Right lobe of liver (tissue), 6 donors: ENCODE measurements at places on chromosomes 4 and X.

- peak; percentile 57 for DNase-seq
These were observed 24.0 kb downstream of the HAND2 start for GRCh38 chr4:173505924-173506518.

DNA sequence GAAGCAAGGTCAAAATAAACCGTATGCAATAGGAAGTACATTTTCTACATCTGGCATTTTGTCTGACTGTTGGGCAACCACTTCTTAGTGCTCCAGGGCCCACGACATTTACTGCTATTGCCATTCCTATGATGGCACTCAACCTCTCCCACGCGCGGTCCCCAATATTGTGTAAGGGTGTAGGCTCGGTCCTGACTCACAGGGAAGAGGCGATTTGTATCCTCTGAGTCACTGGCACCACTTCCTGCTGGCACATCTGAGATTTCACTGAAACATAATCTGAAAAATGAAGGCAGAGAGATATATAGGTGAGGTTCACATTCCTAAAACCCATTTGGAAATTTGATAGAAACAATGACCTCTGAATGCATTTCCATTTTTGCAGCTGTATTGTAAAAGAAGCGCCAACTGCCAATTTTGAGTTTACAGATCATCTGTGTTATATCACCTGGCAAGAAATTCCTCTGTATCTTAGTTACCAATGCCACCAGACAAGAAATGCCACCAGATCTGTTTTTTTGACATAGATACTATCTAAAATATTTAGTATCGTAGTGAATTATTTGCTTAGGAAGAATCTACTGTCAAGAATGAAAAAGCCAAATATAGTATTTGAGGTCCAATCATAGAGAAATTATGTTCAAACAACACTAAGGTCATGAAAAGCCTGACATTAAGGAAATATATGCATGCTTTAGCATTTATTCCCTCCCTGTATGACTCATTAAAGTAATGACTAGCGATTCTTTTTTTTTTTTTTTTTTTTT is 9.8 kb downstream of the EREG start:
- no peak for DNase-seq

DNA sequence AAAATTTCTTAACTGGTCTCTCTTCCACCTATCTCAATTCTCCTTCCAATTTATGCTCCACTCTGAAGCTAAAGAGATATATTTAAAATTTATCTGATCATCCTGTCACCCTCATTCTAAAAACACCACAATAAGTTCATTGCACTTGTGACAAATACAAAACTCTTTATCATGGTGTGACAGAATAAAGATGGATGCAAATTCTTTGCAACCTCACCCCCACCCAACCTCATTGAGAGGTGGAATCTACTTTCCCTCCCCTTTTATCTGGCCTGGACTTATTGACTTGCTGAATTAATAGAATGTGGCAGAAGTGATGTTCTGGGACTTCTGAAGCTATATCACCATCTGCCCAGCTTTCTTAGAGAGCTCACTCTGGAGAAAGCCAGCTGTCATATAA is 46.5 kb downstream of the IDS start:
- DNase-seq = no peak

DNA sequence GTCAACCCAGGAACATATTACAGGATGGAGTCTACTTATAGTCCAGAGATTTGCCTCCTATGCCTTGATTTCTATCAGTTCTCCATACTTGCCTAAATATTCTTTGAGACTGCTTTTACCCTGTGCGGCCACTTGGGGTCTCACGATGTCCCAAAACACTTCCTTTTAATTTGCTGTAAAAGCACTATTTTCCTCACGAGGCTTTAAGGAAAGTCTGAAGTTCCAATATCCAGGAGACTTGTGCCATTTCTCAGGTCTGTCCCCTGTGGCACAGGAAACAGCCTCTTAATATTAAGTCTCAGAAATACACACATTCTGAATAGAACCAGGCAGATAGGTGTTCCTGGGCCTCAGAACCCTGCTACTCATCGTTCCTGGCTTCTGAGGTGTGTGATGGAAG is 142.9 kb downstream of the TMEM164 start:
- no peak for DNase-seq

- no peak for DNase-seq
These were observed 10.6 kb downstream of the PBDC1 start for GRCh38 chrX:76183289-76184049.

DNA sequence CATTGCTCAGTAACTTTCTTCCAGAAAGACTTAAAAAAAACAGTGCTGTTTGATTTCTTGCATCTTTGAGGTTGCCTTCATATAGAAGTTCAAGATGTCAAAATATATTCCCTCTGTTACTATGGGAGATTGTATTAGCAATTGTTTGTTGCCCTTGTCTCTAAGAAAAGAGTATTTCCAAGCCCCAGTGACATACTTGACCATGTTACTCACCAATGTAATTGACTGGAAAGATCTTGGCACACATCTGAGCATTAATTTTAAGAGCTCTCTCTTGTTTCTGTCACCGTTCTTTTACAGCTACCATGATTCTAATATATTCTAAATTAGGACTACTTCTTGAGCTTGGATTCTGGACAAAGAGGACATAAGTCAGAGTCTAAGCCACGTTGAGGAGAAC is 902.7 kb upstream of the EPHA5 start:
- no peak for DNase-seq

DNA sequence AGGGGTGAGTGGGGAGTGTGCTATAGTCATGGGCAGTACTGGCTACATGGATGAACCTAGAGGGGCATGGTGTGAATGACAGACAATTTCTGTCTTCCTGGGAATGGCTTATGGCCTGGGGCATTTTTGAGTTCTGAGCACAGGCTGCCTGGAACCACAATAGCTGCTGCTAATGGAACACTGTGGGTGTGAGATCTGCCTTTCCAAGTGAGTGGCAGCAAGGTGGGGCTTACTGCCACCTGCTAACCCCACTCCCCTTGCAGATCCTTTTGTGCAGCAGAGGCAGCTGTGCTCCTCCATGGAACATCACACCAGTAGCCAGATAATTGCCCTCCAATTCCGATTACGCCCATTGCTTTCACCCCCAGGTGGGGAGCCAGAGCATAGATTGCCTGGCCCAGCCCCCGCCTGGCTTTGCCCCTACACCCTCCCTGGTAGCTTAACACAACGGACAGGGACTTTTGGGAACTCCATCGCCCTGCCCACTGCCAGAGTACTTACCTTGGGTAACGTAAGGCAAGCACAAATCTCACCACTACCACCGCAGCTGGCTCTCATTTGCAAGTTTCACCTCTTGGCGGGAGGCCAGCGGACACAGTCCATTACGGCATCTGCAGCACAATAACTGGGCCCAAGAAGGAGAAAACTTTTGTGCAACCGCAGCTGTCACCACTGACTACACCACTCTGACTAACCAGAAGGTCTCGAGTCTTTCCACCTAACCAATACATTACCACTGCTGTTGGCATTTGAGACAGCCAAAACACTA is 421.2 kb upstream of the NWD2 start:
- no peak for DNase-seq

GRCh38 chr4:45518832-45519231 is 605.0 kb downstream of the GABRG1 start:
- DNase-seq = no peak

GRCh38 chrX:1593286-1594271 is 2.2 kb downstream of the AKAP17A start:
- DNase-seq = peak; percentile 56

DNA sequence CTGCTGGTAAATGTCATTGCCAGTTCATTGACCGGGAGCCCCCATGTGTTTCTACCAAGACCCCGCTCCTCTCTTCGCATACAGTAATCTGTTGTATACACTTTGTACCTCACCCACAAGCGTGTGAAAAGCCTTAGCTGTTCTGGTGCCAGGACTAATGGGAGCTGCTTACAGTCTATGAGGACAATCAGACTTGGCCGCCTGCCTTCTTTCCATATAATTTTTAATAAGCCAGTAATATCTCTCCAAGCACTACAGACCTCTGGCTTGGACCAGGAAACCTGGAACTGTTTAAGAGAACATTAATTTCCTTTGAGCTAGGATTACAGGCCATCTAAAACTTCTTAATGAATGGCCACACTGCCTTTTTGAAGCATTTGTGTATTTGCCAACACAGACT is 149.7 kb upstream of the MSX1 start:
- no peak for DNase-seq

GRCh38 chr4:175560604-175561003 is 251.5 kb downstream of the GPM6A start:
- DNase-seq = no peak

GRCh38 chrX:68997911-68998310 is 167.3 kb downstream of the PJA1 start:
- no peak for DNase-seq

DNA sequence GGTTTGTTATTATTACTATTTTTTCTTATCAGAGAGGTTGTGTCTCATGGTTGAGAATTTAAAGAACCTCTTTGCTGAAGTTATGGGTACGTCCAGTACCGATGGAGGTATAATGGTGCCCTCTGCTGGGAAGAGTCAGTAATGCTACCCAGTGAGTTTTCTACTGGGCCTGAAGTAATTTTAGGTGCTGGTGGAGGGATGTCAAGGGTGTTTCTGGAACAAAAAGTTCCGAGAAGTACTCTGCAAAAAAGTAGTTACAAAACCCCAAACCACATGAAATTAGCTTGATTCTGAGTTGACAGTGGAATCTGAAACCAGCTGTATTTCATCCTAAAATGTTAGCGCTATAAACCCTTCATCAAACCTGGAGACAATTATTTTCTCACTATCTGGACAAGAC is 102.5 kb upstream of the MID1 start:
- no peak for DNase-seq

DNA sequence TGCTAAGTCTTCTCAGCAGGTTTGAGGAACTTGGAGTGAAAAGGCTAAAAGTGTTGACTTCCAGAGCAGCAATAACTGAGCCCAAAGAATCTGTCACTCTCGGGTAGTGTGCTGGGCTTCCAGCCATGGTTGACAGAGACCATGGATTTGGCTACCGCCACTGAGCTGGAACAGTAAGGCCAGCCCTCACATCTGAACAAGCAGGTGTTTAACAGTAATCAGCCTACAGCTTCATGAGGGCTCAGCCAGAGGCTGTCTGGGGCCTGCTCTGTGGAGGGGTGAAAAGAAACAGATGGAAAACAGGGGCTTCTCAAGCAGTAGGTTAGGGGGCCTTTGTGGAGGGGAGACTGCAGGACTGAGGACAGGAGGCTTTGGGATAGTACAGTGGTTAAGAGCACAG is 14.9 kb downstream of the RASL11B start:
- no peak for DNase-seq

GRCh38 chrX:15781961-15782699 is 8.2 kb upstream of the ZRSR2 start:
- DNase-seq = no peak

DNA sequence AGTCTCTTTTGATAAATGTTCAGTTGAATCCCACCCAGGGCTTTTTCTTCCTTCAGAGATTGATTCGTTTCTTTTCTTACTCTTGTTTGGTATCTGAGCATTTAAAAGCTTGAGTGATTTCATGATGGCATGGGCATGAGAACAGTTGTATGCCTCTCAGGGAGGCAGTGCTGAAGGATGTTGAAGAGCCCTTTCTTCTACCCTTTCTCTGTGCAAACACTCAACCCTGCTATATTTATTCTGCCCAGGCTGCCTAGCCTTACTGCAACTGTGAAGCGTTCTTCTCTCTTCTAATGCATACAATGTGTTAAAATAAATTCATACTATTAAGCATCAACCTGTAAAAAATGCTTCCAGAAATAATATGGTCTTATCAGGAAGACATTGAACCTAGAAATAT is 367.6 kb upstream of the LCORL start:
- no peak for DNase-seq

GRCh38 chrX:151536571-151536970 is 26.9 kb upstream of the PASD1 start:
- no peak for DNase-seq

- DNase-seq = no peak
These were observed 20.2 kb upstream of the SETD7 start for GRCh38 chr4:139576219-139576618.

- DNase-seq = no peak
These were observed 25.5 kb upstream of the FUNDC1 start for GRCh38 chrX:44568196-44568595.

- DNase-seq = peak; percentile 55
These were observed 175.7 kb upstream of the BCOR start for GRCh38 chrX:40273356-40274050.

DNA sequence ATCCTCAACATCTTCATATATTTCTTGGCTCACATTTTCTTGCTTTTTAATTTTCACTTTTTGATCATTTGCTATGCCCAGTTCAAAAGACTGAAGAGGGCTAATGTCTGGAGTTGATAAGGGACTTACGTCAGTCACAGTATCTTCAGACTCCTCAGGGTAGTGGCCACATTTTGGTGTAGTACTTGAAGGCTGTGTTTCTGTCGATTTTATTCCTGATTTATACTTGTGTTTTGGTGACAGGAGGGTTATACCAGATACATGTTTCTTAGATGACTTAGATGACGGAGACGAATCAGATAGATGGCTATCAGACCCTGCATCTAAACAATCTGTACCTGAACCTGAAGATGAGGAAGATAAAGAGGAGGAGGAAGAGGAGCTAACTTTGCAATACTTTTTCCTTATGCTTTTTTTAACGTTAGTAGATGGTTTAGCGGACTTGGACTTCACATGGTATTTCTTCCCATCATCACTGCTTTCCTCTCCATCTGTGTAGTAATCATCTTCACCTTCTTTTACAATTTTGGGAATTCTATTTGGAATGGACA is 13.4 kb downstream of the CFAP97 start:
- no peak for DNase-seq

DNA sequence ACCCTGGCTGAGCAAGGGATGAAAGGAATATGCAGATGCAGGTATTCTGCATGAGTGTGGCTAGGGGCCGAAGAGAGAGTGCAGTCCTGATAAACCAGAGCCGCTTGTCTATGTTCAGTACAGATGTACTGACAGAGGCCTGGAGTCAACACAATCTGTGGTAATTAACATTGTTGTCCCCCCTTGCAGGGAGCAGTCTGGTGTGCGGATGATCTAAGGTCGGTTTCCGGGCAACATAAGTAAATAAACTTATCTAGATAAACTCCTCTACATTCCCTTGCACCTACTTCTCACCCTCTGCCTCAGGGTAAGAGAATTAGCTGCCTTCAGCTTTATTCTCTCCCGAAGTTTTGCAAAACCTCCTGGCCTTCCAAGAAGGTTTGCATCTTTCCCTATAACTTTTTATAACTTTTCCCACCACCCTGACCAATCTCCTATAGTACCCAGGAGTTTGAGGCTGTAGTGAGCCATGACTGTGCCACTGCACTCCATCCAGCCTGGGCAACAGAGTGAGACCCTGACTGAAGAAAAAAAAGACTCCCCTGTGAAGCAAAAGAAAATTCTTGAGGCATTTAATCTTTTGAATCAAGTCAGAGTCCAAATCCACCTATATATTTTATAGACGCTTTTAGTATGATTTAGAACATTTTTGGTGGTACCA is 26.6 kb downstream of the SNX25 start:
- DNase-seq = no peak

GRCh38 chr4:77930876-77931275 is 68.2 kb downstream of the MRPL1 start:
- no peak for DNase-seq

- no peak for DNase-seq
These were observed 122.4 kb downstream of the RAP1GDS1 start for GRCh38 chr4:98383431-98384106.
